Occipital lobe (tissue), 3 donors: ENCODE measurements at places on chromosomes 11 and 22.

- no peak for DNase-seq
Measured at GRCh38 chr11:102012946-102013345, 34.3 kb upstream of the CFAP300 start.

DNA sequence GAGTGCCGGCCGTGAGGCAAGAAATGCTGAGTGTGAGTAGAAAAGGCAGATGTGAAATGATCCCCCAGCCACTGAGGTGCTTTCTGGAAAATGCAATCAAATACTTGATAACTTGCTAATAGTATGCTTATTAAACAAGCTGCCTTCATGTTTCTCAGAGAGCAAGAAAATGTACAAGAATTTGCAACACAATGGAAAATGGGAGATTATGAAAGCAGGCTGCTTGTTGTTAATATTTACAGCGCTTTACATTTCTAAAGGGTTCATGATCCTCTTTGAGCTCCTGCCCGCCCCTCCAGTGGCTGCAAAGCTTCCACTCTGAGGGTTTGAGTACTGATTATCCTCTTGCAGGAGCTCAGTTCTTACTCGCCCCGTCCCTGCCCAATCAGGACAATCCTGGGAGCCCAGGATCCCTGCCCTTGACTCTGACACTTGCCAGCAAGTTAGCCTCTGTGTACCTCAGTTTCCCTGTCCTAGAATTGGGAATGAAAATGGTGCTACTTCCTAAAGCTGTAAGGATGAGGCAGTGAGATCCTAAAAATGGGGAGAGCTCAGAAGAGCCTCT lies 645.1 kb downstream of the TBC1D22A start:
- DNase-seq: no peak

DNA sequence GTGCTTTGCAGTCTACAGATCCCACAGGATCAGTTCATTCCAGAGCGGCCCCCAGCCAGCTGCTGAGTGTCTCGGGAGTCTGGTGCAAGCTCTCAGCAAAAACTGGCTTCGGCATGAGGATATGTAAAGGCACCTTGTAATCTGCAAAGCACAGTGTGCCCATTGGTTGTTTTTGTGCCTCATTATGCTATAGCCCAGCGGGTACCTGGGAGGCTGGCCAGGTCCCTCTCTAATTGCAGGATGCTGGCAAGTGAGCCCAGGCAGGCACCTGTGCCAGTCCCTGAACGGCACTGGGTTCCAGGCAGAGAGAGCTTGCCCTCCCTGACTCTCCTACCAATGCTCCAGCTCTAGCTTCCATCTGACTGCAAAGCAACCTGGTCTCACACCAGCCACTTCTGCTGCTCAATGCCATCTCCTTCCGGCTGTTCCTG lies 128.7 kb downstream of the DSCAML1 start:
- peak; percentile 55 for DNase-seq

- no peak for DNase-seq
Measured at GRCh38 chr22:20298110-20298802, 21.6 kb downstream of the DGCR6L start.

GRCh38 chr11:78218707-78219492 lies 30.2 kb downstream of the USP35 start:
- DNase-seq: no peak

DNA sequence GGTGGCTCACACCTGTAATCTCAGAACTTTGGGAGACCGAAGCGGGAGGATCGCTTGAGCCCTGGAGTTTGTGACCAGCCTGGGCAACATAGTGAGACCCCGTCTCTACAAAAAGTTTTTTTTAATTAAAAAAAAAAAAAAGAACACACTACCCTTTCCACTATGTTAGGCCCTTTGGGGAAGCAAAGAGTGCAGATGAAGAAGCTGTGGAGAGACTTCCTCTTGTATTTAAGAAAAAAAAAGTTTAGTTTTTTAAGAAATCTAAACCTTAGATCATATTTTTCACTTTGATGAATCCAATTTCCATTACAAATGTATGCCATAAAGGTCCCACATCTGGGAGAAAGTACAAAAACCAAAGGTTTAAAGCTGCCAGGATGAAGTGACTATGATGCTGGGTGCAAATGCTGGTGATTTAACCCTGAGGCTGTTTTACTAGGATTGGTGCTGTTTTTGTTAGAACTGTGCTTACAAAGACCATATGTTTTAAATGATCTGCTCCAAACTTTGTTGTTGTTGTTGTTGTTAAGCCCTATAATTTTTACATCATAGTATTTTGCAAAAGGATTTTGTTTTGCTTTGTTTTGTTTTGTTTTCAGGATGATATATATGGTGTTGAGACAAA lies 28.9 kb upstream of the ACER3 start:
- DNase-seq: no peak

GRCh38 chr11:72229336-72229924 lies 4.9 kb downstream of the INPPL1 start:
- DNase-seq: no peak

- DNase-seq: no peak
Measured at GRCh38 chr11:25655636-25656035, 676.3 kb upstream of the ANO3 start.

- DNase-seq: no peak
Measured at GRCh38 chr22:37552524-37553163, 7.6 kb upstream of the CDC42EP1 start.

DNA sequence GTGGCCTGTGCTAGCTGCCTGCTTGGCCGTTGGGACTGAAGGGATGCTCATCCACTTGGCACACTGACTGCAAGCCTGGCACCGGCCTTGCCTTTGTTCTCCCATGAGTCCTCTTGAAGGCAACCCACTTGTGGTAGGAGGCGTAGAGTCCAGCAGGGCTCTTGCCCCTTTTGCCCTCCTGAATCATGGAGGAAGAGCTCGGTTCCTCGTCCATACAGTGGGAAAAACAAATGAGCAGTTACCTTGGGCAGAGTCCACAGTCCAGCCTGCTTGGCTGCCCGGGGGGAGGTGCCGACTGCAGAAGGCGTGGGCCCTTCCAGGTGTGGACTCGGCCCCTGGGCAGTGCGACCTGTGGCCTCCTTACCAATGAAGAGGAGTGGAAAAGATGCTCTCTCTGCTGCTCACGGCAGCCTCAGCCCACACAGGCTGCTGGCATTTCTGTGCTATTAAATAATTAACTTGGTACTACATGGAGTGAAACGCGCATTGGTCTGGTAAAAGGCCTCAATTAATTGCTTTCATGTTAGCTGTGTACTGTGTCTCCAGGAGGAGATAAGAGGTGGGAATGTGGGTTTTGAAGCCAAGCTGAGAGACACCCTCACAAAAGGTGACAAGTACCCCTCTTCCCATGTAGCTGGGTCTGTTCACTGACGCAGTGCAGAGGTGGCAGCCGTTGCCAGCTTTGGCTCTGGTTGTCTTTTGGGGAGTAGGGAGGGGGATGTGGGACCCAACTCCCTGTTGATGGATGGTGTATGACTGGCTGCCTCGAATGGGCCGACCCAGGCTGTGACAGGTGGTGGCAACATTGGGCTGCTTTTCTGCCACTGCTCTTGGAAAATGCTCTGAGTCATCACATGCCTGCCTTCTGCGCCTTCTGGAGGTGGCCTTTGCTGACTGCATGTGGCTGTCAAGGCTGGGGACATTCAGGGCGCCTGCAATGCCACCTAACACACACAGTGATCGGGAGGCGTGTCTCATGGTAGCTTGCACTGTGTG lies 26.8 kb upstream of the B3GAT1 start:
- DNase-seq: peak; percentile 43

DNA sequence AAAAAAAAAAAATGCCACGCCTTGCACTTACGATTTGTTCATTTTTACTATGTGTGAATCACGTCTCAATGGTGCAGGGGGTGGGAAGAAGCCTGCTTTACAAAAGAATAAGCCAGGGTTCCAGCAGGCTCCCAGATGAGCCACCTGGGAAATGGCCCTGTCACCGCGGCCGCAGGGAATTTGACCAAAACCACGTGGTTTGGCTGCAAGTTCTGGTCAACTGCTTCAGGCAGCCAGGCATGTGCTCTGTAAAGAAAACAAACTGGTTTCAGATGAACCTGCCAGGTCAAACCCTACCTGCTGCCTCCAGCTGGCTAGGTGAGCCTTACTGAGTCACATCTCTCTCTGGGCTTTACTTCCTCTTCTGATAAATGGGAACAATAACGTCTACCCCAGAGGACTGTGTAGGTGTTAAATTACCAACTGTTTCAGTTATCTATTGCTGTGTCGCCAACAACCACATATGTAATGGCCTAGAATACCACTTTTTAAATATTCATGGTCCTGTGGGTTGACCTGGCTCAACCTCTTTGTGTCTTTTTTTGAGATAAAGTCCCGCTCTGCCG lies 30.5 kb upstream of the GCAT start:
- no peak for DNase-seq

DNA sequence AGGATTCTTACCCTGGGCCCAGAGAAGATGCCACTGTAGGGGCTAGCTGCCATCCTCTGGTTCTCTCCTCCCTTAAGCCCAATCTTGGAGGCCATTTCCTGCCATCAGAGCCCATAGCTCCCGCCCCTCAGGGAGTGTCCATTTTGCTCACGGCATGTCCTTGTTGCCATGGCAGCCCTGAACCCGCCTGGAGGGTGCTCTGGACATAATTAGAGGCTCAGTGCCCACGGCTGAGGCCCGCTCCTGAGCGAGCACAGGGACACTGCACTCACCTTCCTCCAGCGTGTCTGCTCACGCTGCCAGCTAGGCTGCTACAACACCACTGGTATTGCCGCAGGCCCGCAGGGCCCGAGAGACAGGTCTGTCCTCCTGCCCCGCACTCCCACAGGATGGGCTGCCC lies 11.1 kb upstream of the SUSD2 start:
- DNase-seq: no peak

DNA sequence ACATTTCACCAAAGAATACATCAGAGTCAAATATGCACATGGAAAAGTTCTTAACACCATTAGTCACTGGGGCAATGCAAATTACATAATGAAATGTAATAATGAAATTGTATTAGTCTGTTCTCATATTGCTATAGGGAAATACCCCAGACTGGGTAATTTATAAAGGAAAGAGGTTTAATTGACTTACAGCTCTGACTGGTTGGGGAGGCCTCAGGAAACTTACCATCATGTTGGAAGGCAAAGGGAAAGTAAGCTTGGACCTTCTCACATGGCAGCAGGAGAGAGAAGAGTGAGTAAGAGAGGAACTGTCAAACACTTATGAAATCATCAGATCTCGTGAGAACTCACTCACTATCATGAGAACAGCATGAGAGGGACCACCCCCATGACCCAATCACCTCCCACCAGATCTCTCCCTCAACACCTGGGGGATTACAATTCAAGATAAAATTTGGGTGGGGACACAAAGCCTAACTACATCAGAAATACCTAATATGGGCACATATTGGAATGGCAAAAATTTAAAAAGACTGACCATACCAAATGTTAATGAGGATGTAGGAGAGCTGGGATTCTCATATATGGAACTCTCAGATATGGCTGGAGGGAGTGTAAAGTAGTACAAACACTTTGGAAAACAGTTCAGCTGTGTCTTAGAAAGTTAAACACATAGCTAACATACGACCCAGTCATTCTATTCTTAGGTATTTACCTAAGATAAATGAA lies 65.1 kb upstream of the CD44 start:
- no peak for DNase-seq

GRCh38 chr11:1844221-1845094 lies 5.7 kb downstream of the TNNI2 start:
- no peak for DNase-seq
